Stimulated activated CD4-positive, alpha-beta T cell treated with anti-CD3 and anti-CD28 coated beads, Interleukin-2, amount 100 ng/mL, for 24 hours (primary cell): ENCODE measurements at places on chromosomes 13 and 19.

GRCh38 chr19:18618236-18618635 lies 5.6 kb downstream of the TMEM59L start:
- no peak for DNase-seq

- DNase-seq = no peak
Measured at GRCh38 chr19:952680-953444, 27.0 kb downstream of the ARID3A start.

DNA sequence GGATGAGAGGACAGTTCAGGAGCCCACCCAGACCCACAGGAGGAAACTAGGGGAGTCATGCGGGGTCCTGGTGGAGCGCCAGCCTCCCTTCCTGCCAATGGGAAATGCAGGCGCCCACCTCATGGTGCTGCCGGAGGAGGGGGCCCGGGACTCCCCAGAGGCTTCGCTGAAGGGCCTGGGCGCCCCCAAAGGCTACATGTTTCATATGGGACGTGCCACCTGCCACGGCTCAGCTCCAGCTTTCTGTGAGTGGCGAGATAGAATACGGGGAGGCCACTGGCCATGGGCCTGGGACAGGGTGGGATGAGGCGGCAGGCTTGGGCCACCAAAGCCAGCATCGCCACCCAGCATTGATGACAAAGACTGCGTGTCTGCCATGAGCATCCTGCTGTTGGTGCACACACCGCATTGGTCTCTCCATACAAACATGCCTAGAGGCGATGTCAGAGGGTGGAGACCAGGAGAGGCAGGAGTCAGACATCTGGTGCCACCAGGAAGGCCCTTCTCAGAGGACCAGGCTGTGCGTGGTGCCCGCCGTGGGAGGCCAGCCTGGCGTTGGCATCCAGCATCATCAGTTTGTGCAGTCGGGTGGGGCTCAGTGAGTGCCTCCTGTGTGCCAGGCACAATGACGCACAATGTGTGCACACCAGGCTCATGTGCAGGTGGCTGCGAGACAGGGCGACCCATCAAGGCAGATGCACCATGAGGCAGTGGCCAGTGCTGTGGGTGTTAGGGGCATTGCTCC lies 1.2 kb upstream of the F10 start:
- DNase-seq = no peak

- DNase-seq = no peak
Measured at GRCh38 chr13:39760521-39760920, 105.1 kb downstream of the COG6 start.

- no peak for DNase-seq
Measured at GRCh38 chr19:54343868-54344267, 4.9 kb upstream of the LILRA4 start.

- no peak for DNase-seq
Measured at GRCh38 chr13:85536706-85537105, 262.5 kb downstream of the SLITRK6 start.

- no peak for DNase-seq
Measured at GRCh38 chr13:41460074-41460465, 2.7 kb downstream of the RGCC start.

- DNase-seq = peak; percentile 58
Measured at GRCh38 chr19:7534531-7535046, 928 bp upstream of the PNPLA6 start.

DNA sequence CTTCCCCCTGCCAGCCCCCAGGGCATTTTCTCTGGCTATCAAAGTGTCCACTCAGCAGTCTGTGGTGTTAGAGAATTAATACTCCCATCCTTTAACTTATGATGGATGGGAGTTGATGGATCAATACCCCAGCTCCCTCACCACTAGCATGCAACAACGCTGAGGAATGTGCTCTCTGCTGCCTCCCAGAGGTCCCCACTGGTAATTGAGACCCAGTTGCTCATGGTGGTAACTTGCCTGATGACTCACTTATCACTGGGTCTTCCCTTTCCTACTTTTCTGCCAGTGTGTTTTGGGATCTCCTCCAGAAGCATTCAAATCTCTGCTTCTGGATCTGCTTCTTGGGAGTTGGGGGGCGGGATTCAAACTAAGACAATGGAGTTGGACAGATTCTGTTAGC lies 20.3 kb upstream of the CACNA1A start:
- DNase-seq = peak; percentile 43

- DNase-seq = no peak
Measured at GRCh38 chr13:96700657-96701056, 293.6 kb downstream of the OXGR1 start.

- DNase-seq = no peak
Measured at GRCh38 chr13:43238341-43239083, 215.1 kb downstream of the DNAJC15 start.

DNA sequence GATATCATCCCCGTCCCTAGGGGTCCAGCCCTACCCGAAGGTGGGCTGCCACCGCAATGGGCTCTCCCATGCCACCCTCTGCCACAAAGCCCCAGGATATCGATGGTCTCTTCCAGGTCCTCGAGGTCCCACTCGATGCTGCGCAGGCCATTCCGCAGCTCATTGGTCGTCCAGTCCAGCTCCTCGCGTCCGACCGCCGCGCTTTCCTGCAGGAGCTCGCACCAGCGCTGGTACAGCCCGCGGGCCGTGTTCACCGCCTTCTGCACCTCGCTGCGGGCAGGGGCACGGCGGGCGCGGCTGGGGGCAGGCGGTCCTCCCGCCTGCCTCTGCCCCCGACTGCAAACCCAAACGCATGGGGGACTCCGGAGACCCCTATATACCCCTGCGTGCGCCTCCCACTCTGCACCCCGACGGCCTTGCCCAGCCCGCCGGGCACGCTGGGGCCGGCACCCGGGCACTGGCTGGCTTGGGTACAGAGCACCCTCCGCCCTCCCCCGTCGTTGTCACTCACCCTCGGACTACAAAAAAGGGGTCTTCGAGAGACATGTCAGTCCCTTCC lies 468 bp downstream of the STX10 start:
- DNase-seq = peak; percentile 58

- no peak for DNase-seq
Measured at GRCh38 chr19:35379992-35380391, 9.1 kb downstream of the GPR42 start.

DNA sequence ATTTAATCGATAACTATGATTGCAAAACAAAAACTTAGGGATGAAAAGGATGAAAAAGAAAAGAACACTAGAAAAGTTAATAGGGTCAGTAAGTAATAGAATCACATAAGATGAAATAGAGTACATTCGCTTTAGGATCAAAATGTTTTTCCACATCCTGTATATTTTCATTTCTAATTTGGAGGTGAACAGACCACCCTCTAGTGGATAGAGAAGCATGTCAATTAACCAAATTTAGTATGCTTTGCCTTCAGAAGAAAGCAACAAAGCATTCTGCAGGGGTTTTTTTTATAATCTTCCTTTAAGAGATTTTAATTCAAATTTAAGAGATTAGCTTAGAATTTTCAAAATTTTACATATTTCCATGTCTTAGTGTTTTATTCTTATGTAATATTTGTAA lies 611.0 kb upstream of the SGCG start:
- DNase-seq = no peak

GRCh38 chr13:52463526-52463925 lies 8.2 kb downstream of the CKAP2 start:
- DNase-seq = no peak

- no peak for DNase-seq
Measured at GRCh38 chr19:36064826-36065225, 10.1 kb downstream of the WDR62 start.

DNA sequence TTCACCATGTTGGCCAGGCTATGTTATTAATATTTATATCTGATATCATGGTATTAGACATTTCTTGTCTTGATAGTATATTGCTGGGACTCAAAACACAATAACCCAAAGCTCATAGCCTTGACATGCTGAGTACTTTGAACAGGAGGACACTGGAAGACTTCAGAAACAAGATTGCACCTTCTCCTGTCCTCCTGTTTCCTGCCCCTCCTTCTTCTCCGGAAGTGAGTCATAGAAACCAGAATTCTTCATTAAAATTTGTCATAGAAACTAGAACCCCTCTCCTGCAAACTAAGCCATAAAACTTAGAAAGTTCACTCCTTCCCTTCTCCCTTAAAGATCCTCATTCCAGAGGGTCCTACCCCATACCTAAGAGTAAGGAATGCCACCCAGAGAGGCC lies 400.2 kb downstream of the SLITRK5 start:
- DNase-seq = no peak
